ENCODE measurements at places on chromosomes 1 and 21.

GRCh38 chr1:87959236-87959635 is 630.6 kb downstream of the LMO4 start:
- DNase-seq = no peak

DNA sequence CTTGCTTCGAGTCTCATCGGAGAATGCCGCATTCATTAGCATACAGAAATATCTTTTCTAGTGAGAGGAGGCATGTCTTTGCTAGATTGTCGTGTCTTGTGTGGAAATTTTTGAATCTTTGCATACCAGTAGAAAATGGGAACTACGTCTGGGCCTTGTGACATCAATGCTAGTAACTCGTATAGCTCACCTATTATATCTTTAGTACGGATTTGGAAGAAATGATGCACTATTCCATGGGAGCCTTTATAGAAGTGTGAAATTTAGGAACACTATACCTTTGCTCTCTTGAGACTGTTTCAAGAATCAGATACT is 835 bp downstream of the UHMK1 start:
- no peak for DNase-seq

DNA sequence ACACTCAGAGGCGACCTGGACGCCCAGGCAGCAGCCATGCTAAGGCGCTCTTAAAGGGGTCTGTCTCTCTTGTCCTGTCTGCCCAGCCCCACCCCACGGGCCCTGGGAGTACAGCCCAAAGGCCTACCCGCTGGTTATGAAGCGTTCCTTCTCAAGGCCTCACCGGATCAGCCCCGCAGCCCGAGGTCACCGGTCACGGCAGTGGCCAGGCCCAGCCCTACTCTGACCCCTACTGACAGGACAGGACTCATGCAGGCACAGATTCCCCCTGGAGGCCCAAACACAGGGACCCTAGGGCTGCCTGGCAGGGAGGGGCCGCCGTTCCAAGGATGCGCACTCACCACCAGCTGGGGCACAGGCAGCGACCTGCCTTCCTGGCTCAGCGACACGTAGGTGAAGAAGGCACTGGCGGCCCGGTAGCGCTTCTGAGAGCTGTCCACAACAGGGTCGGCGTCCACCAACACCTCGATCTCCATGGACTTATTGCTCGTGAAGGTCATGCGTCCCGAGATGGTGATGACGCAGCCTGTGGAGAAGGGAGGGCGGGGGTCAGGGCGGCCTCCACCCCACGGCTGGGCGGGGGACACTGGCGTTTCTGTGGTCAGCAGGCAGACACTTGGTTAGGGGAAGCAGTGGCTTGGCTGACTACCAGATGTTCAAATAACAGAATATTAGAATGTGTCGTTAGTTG is 20.0 kb upstream of the GPR153 start:
- DNase-seq = no peak

- DNase-seq = no peak
These were observed 996 bp upstream of the C1orf159 start for GRCh38 chr1:1116701-1117468.

DNA sequence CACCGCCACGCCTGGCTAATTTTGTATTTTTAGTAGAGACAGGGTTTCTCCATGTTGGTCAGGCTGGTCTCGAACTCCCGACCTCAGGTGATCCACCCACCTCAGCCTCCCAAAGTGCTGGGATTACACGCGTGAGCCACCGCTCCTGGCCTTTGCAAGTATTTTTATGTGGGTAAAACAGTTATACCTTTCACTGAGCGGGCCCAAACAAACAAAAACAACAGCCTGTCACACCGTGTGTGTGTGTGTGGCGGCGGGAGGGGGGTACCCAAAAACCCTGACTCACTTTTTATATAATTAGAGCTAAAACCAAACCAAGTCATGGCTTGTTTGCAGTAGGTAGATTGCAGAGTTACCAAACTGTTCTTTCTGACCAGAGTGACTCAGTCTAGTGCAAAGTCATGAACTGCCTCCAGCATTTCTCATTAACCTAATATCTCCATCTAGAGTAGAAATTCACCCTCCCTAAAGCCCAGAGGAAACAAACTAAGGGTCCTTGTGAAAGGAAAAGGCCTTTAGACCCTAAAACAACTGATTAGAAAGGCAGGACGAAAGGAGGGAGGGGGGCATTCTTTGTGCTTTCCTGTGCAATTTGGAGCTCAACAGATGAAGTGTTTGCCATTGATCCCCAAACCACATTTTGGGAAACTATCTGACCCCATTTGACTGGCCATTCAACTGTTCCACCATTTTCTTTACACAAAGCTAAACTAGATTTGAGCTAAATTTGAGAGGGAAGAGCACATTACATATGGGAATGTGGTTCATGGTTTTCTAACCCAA is 181.0 kb downstream of the DHRS3 start:
- DNase-seq = no peak

DNA sequence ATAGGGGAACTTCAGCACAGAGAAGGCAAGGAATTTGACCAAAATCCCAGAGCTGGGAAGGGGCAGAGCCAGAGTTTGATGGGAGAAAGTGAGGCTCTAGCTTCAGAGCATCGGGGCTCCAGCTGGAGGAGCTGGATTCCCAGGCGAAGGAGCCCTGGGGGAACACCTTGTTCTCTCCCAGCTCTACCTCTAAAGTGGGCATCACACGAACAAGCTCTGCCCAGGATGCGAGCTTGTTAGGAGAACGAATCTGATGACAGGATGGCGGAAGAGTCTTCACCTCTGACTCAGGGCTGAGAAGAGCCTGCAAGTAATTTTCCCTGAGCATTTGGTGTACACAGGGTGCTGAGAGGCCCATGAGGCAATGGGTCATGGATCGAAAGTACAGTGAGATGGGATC is 22.0 kb downstream of the TNNT2 start:
- no peak for DNase-seq

DNA sequence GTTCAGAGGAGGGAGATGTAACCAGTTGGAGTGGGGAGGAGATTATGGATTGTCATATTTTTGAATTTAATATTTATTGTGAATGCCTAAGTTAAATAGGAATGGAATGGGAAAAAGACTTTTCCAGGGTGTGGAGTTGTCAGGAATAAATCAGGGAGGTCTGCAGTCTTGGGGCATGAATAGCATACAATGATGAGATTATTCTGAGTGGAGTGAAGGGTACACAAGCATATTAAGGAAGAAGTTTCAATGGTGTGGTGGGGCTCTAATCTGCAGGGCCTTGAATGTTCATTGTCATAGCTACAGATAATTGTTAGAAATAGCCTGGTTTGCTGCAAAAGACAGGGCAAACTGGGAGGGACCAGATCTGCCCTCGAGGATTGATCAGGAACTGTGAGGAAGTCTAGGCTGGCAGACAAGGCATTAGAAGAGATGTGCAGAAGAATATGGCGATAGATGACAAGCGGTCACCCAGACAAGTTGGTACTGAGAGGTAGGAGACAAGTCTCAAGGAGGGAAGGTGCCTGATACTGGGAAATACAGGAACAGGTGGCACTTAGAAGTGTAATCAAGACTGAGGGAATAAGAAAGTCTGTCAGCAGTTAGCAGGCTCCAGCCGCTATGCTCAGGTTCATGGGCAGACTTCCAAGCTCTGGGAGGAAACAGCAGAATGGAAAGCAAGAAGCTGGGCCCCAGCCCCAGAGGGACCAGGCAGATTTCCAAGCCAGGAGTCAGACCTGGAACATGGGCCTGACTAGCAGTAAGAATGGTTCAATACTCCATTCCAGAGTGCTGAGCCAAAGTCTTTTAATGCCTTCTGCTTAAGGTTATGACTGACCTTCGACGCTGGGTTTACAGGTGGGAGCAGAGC is 20.9 kb upstream of the RGL1 start:
- DNase-seq = no peak

DNA sequence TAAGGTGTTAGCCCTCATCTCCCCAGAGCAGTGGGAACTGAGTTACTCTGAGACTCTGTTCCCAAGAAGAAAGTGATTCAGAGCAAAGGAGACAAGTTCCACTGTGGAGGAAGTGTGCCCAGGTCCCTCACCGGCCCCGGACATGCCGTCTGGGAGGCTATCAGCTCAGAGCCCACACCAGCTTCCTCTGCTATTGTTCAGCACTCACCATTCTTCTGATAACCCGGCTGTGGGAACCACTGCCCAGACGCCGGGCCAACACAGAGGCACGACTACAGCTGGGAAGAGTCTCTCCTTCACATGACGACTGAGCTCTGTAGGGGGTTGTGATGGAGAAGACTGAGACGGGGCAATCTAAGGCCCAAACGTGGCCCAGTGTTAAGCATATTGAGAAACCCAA is 34.2 kb upstream of the GJA5 start:
- DNase-seq = no peak

GRCh38 chr1:22318279-22318981 is 133.2 kb upstream of the ZBTB40 start:
- no peak for DNase-seq

DNA sequence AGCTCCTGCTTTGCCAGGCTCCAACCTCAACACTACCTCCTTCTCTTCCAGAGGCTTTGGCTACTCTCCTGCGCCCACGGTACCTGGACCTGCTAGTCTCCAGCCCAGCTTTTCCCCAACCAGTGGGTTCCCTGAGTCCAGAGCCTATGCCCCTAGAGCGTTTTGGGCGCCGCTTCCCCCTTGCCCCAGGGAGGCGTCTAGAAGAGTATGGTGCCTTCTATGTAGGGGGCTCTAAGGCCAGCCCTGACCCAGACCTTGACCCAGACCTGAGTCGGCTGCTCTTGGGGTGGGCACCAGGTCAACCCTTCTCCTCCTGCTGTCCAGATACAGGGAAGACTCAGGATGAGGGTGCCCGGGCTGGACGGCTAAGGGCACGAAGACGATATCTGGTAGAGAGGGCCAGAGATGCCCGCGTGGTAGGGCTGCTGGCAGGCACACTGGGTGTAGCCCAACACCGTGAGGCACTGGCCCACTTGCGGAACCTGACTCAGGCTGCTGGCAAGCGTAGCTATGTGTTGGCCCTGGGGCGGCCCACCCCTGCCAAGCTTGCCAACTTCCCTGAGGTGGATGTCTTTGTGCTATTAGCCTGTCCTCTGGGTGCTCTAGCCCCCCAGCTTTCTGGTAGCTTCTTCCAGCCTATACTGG is 1.6 kb downstream of the DPH2 start:
- no peak for DNase-seq

DNA sequence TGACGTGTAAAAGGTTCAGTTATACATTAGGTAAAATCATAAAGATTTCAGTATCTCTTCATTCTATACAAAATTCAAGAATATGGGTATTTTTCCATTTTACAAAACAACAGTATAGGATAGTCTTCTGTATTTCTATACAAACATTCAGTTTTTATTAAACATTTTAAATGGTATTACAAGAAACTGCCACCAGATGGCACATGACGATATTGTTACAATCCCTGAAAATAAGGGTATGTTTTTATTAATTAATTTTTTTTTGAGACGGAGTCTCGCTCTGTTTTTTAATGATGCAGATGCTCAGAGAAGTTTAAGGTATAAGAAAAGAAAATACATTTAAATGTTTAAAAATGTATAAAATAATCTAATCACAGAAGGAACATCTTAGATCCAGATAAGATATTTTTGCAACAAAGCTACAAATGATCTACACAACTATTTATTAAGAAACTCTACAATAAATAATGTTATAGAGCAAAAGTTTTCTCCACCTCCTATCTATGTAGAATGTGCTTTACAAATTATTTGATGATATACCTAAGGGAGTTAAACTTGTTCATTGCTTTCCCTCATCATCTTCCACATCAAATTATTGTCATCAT is 23.5 kb upstream of the RSBN1 start:
- DNase-seq = peak; percentile 29

GRCh38 chr1:171743081-171743870 is 1.4 kb upstream of the VAMP4 start:
- peak; percentile 22 for DNase-seq

- DNase-seq = no peak
These were observed 9.7 kb upstream of the THEM4 start for GRCh38 chr1:151918819-151919610.

- DNase-seq = no peak
These were observed 40.9 kb upstream of the PADI1 start for GRCh38 chr1:17163789-17164666.

GRCh38 chr1:162192306-162192678 is 122.8 kb downstream of the NOS1AP start:
- DNase-seq = no peak

DNA sequence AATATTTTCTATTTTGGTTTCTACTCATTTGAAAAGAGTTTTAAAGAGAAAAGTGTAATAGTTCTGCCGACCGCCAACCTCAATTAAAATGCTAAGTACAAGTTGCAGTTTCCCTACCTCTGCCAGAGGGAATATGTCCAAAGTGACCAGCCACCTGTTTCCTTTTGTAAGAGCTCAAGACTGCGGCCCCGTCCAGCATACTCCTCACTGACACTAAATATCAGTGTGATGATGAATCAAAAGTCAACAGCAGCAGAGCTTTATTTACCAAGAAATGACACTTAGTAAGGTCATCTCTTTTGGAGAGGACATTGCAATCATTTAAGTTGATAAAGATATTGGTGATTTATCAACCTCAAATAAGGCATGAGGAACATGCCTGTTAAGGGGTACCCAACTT is 57.4 kb upstream of the NRIP1 start:
- DNase-seq = no peak

- DNase-seq = no peak
These were observed 1.5 kb upstream of the RUNX1 start for GRCh38 chr21:35050348-35051286.

GRCh38 chr1:114386129-114387009 is 124.6 kb downstream of the TRIM33 start:
- no peak for DNase-seq

GRCh38 chr1:41528106-41528505 is 43.6 kb upstream of the EDN2 start:
- DNase-seq = no peak

- DNase-seq = no peak
These were observed 2.6 kb downstream of the INPP5B start for GRCh38 chr1:37944086-37944763.

- DNase-seq = peak; percentile 79
These were observed 775 bp upstream of the AIM2 start for GRCh38 chr1:159077120-159077961.

DNA sequence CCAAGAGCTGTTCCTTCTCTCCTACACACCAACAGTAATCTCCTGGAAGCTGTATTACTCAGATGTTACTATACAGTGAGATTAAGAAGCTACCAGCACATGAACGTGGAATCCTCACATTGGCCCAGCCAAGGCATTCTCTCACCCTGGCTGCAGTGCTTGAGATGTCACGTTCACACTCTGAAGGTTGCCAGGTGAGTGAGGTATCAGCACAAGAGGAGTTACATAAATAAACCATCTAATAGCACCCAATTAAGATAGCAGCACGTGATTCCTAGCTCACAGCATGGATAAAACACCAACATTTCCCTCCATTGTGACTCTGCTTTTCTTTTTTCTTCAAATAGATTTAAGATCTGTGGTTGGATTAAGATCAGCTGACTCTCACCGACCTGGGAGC is 182.8 kb downstream of the PLPP3 start:
- DNase-seq = no peak

GRCh38 chr1:153728305-153729066 is 636 bp downstream of the INTS3 start:
- peak; percentile 45 for DNase-seq

GRCh38 chr1:59026472-59026948 is 242.7 kb upstream of the JUN start:
- no peak for DNase-seq
